ENCODE measurements at places on chromosomes 13 and 19.

DNA sequence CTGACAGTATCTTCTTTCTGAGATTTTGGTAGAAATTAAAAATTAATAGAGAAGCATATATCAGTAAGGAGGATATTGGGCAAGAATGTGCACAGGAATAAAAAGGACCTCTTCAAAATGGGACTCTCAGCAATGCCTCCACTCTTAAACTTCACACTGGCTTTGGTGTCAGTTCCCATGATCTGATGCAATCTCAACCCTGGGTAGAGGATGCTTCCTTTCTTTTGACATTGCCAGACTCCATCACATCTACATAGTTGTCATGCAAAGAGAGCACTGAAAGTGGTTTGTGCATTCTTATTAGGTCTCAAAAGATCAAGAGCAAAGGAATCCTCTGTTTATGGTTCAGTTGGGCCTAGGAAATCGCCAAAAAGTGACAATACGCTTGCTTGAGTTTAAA lies 26.3 kb downstream of the STARD13 start:
- DNase-seq = no peak

DNA sequence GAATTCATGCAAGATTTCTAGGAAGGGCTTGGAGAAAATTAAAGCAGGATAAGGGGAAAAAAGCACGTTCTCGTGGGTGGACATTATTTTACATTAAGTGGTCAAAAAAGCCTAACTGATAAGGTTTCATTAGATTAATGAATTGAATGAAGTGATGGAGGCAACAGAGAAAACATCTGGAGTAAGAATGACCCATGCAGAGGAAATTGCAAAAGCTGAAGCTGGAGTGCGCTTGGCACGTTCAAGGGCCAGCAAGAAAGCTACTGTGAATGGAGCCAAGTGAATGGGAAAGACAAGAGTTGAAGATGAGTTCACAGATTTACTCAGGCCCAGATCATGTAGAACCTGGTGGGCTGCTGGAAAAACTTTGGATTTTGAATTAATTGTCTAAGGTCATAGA lies 777.9 kb downstream of the DACH1 start:
- DNase-seq = no peak

DNA sequence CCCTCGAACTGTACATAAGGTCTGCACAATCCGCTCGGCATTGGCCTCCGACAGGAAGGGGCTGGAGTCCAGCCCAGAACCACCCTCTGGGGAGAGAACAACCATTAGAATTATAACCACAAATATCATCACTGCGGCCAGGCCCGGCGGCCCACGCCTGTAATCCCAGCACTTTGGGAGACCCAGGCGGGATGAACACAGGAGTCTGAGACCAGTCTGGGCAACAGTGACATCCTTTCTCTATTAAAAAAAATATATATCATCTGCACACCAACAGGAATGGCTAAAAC lies 11.4 kb downstream of the COQ8B start:
- no peak for DNase-seq

DNA sequence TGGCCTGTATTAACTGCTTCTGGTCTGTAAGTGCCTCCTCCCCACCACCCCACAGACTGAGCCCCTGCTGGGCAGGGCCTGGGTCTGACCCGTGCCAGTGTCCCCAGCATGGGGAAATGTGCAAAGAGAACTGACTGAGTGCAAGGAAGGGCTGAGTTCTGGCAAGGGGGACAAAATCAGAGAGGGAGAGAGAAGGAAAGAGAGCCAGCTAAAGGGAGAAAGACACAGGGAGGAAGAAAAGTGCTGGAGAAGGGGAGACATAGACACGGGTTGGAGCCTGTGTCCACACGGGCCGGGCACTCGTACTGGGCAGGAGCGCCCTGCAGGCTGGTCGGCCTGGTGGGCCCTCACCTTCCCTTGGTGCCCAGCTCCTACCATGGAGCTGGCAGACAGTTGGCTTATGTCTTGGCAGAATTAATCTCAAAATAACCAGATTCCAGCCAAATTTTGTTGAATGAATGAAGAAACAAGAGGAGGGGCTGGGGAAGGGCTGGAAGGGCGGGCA lies 1.2 kb downstream of the NKG7 start:
- no peak for DNase-seq

DNA sequence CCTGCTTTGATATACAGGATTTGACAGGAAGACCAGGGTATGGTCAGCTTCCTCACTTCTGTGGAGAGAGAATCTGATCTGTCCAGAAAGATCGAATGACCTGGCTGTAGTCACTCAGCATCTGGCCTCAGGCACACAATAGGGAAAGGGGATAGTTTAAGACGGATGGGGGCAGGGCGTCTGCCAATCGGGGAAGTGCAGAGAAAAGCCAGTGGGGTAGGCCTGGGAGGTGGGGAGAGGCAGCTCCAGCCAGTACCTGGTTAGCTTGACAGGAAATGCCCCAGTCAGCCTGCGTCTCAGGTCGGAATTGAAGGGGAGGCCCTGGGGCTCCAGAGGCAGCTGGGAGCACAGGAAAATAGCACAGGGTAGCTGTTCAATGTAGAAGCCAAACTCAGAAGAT lies 12.4 kb downstream of the ZNF444 start:
- DNase-seq = no peak
